ENCODE measurements at places on chromosomes 1 and 21.

GRCh38 chr1:209778102-209778501, 6.3 kb downstream of the C1orf74 start:
- ATAC-seq: no peak

DNA sequence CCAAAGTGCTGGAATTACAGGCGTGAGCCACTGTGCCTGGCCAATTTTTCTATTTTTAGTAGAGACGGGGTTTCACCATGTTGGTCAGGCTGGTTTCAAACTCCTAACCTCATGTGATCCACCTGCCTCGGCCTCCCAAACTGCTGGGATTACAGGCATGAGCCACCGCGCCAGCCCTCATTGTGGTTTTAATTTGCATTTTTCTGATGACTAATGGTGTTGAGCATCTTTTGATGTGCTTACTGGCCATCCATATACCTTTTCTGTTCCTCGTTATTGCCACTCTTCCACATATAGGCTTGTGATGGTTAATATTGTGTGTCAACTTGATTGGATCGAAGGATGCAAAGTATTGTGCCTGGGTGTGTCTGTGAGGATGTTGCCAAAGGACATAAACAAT, 17.4 kb upstream of the ENAH start:
- ATAC-seq: no peak

- ATAC-seq: no peak
Observed at GRCh38 chr1:198595765-198596164, 43.1 kb upstream of the PTPRC start.

GRCh38 chr1:21233490-21233889, 56.8 kb downstream of the ECE1 start:
- no peak for ATAC-seq

GRCh38 chr1:169615803-169616202, 14.1 kb downstream of the SELP start:
- no peak for ATAC-seq

- peak; percentile 57 for ATAC-seq
Observed at GRCh38 chr1:89686520-89686919, 53.6 kb downstream of the LRRC8C start.

GRCh38 chr1:237756304-237756967, 134.3 kb downstream of the ZP4 start:
- no peak for ATAC-seq

DNA sequence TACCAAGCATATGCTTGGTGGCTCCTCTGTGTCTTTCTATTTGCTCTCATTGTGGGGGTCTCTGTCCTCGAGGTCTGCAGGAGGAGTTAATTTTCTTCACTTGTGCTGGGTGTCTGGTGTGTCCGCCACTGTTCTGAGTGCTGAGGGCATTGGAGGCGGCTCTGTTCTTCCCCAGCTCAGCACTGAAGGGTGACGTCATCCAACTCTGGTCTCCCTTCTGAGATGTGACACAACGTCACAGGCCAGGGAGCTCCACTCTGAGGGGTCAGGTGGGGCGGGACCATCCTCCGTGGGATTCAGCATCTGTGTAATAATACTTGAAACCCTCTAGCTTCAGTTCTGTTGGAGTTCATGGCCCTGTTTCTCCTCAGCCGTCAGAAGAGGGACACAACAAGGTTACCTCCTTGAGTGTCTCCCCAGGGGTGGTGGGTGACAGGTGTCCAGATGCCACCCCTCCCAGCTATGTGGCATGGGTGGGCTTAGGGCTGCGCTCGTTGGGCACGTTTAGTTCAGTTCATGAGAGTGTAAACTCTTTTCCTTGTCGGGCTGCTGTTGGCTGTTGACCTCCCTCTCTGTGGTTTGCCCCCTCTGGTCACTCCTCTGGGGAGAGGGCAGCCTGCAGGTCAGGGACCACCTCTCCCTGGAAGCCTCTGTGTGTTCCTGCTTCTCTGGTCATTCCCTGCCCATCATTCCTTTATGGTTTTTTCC, 3.1 kb downstream of the IBA57 start:
- no peak for ATAC-seq

GRCh38 chr1:196462086-196462485, 146.2 kb downstream of the KCNT2 start:
- ATAC-seq: no peak

GRCh38 chr21:36965720-36966065, 776 bp downstream of the HLCS start:
- ATAC-seq: no peak

DNA sequence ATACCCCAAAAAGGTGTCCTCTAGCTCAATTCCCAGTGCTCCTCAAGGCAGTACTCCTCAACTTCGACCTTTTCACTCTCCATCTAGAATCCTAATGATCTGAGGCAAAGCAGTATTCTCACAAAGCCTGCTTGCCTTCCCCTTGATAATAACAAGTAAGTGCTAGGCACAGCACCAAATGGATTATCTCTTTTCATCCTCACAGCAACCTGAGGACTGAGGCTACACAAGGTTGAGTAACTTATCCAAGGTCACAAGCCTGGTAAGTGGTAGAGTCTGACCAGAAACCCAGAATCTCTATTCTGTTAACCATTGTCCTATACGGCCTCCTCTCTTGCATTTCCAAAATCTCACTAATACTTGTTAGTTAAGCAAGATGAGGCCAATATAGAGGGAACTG, 5.1 kb downstream of the SYDE2 start:
- no peak for ATAC-seq

- no peak for ATAC-seq
Observed at GRCh38 chr21:20617130-20617529, 381.1 kb upstream of the NCAM2 start.

GRCh38 chr21:33908760-33909159, 6.8 kb downstream of the ATP5PO start:
- ATAC-seq: peak; percentile 85

- no peak for ATAC-seq
Observed at GRCh38 chr21:45460011-45460565, 55.1 kb downstream of the COL18A1 start.

GRCh38 chr1:42732126-42732680, 7.8 kb downstream of the CLDN19 start:
- no peak for ATAC-seq

DNA sequence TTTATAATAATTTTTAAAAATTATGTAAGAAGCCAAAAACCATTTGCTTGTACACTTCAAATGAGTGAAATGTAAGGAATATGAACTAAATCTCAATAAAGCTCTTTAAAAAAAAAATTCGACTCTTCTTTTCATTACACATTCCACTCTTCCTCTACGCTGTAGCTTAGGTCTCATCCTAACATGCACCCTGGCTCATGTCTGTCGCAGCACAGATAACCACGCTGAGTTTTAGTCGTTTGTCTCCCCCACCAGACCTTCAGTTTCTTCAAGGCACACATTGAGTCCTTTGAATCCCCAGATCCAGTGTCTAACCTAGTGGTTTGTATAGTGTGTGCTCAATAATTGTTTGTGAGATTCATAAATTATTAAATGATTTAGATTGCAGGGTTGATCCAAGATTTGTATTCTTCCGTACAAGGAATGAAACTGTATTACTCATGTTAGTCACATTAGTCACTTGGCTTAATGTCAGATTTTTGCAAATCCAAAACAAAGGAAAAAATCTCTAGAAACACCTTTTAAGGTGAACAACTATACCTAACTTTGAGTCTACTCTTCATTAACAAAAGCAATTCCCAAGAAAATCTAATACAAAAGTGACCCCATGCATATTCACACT, 57.3 kb downstream of the SLC25A24 start:
- ATAC-seq: no peak

GRCh38 chr1:11334261-11334804, 61.3 kb downstream of the UBIAD1 start:
- ATAC-seq: no peak

- no peak for ATAC-seq
Observed at GRCh38 chr1:171988243-171988885, 147.1 kb downstream of the DNM3 start.

DNA sequence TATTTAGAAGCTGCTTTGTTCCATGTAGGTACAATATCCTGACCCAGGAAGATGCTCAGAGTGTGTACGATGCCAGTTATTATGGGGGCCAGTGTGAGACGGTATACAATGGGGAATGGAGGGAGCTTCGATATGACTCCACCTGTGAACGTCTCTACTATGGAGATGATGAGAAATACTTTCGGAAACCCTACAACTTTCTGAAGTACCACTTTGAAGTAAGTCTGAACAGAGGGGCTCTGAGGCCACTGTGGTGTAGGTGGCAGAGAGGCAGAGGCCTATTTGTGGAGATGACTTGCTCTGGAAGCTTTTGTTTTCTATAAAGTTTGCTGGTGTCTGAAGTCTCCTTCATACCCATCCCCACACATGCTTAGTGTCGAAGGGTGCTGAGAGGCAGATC, 26.8 kb downstream of the C8A start:
- ATAC-seq: no peak

DNA sequence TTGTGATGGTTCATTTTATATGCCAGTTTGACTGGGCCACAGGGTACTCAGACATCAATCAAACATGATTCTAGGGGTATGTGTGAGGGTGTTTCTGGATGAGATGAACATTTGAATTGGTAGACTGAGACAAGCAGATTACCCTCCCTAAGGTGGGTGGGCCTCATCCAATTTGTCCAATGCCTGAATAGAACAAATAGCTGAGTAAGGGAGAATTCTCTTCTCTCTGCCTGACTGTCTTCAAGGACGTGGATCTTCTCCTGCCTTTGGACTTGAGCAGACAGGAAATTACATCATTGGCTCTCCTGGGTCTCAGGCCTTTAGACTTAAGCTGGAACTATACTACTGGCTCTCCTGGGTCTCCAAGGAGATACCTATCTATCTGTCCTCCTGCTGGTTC, 64.4 kb downstream of the SUSD4 start:
- ATAC-seq: no peak

- no peak for ATAC-seq
Observed at GRCh38 chr1:21559788-21560567, 50.8 kb downstream of the ALPL start.

DNA sequence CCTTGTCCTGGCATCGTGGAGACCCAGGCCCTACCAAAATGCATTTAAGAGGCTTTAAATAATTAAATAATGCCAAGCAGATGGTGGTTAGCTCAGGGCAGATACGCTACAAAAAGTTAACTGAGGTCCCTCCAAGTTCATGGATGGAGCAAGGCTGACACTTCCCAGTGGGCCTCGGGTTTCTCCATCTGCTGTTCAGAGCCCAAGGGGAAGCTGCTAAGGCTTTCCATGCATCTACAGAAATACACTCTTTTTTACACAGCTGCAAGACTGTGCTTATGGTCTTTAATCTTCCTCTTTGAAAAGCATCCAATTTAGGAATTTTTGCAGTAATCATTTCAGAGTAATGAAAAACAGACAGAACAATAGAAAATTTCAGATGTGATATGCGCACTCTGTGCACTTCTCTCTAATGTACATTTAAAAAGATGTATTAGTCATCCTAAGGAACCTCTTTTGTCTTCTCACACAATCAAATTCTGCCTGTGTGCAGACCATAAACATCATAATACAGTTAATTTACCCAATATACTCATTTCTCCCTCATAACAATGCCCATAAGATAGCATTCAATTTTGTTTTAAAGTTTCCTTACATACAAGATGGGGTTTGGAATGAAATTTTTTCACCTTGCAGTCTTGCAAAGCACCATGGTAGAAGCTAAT, 173.2 kb upstream of the ATP1B1 start:
- ATAC-seq: no peak

DNA sequence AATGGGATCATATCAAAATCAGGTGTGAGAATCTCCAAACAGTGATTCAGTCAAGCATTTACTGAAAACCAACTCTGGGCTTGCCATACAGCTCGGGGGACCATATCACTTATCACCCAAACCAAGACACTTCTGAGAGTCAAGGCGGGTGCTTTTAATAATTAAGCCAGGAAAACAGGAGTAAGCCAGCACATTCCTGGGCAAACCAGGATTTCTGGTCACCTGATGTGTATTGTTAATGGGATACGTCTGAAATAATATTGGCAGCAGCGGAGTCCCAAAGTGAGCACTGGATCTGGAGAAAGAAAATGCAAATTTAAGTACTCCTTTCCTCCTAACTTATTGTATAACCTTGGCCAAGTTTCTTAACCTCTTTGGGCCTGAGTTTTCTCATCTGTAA, 17.6 kb downstream of the OSCP1 start:
- ATAC-seq: no peak

DNA sequence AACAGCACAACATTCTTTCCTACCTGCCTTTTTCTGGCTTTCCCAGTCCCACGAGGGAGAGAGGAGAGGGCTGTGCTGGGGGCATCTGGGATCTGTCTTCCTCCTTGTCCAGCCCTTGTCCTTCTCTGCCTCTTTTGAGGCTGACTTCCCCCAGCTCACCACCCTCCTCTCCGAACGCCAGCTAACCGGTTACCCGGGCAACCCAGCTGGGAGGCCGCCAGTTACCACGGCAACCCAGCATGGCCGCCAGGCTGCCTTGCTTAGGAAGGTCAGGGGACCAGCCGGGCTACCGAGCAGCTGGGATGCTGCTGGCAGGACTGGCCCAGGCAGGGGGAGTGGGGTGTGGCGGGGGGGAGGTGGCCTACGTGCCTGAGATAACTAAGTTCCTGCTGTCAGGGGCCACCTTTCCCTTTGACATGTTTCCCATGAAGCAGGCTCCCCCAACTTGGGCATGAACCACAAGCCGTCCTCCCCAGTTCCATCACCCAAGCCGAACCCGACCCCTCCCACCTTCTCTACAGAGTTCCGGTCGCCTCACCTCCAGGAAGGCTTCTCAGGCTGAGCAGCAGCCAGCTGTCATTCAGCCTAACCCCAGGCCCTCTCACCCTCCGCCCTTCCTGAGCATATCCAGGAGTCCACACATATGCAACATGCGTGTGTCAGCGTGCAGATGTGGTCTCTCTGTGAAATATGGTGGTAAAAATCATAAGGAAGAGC, 8.7 kb downstream of the PLEKHA6 start:
- no peak for ATAC-seq

- ATAC-seq: no peak
Observed at GRCh38 chr1:153488731-153489130, 28.3 kb upstream of the S100A7 start.

GRCh38 chr1:191963286-191963685, 195.0 kb upstream of the RGS18 start:
- no peak for ATAC-seq

- ATAC-seq: peak; percentile 80
Observed at GRCh38 chr1:247007511-247008405, at the start of gene ZNF695. TSS of gene ZNF695 (minus strand) at chr1:247008057. CDS start at chr1:247007908, 149 bp downstream.

DNA sequence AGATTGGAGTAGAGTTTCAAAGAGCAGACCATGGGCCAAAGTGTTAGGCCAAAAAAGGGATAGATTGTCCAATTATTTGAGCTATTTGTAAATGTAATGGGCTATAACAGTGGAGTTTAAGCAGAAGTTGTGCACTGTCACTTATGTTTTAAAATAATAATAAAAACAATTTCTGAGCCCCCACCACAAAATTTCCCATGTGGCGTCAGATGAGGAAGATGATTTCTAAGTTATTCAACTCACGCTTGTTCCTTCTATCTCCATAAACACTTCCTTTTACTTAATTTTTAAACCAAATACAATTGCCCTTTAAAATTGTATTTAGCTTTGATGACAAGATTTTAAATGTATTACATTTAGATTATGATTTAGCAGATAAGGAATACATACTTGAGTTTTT, 330.0 kb downstream of the PTPRC start:
- no peak for ATAC-seq

DNA sequence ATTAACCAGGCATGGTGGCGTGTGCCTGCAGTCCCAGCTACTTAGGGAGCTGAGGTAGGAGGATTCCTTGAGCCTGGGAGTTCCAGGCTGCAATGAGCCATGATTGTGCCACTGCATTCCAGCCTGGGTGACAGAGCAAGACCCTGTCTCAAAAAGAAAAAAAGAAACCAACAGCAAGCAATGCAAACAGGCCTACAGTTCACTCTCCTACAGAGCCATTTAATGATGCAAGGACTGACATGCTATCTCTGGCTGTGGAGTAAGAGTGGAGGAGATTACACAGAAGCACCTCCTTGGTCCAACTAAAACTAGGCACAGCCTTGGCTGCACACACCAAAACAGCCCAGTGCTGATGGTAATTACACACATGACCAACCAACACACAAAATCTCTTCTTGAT, 127.5 kb upstream of the SOD1 start:
- no peak for ATAC-seq
